ENCODE measurements at places on chromosomes 12 and 14. TPM values are rescaled to one million over a fixed set of nuclear protein-coding genes. Genes with fewer than 3 reads are reported as not detected.

- peaks cover 26% of the 10 kb centered on the region for H3K36me3 ChIP-seq
- peaks cover 39% of the 10 kb centered on the region for H3K4me1 ChIP-seq
- DNase-seq = no peak
- no peak overlapping the region for H3K4me3 ChIP-seq
Measured at GRCh38 chr12:70251661-70252060, 8.4 kb downstream of the CNOT2 start.

DNA sequence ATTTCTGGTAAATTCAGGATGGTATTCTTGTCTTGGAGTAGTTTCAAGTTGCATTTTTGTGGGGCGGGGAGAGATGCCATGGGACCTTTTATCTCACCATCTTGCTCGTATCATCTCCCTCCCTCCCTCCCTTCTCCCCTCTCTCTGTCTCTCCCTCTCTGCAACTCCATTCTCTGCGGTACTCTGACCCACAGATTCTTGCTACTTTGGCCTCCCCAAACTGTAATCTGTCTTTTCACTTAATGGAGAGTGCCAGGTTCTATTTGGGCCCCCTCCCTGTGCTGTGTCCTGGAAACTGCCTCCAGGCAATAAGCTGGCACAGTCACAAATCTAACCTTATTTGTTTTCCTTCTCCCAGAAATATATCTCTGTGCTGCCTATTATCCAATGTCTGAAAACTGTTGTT lies 175.2 kb downstream of the PAWR start:
- H3K4me3 ChIP-seq = no peak overlapping the region
- peaks cover 4% of the 10 kb centered on the region for H3K36me3 ChIP-seq
- no peak for DNase-seq
- no peak overlapping the region for H3K27ac ChIP-seq

The CCDC175 gene
- total RNA-seq = 0.39 TPM

GRCh38 chr14:101080922-101081593 lies 177.5 kb upstream of the RTL1 start:
- H3K36me3 ChIP-seq = no peaks in the 10 kb centered on the region
- peaks cover 5% of the 10 kb centered on the region for H3K4me1 ChIP-seq
- DNase-seq = no peak
- peaks cover 47% of the 10 kb centered on the region for H3K27me3 ChIP-seq
- H3K27ac ChIP-seq = no peak overlapping the region

DNA sequence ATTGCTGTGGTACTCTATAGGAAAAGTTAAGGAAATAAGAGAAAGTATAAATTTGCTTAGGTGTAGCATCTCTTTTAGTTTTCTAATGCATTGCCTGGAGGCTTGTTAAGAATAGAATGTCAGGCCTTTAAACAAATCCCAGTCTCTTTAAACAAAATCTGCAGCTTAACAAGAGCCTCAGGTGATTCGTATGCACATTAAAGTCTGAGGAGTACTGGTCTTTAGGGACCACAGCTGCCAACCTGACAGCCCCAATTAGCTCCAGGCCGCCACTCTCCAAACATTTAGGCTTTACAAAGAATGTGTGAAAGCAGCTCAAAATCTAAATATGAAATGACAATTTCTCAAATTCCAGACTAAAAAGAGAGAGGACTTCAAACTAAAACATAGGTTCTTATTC lies 35.7 kb downstream of the PAWR start:
- peak overlapping the region; percentile 34 for H3K27ac ChIP-seq
- no peak overlapping the region for H3K4me3 ChIP-seq
- H3K27me3 ChIP-seq = no peaks in the 10 kb centered on the region

DNA sequence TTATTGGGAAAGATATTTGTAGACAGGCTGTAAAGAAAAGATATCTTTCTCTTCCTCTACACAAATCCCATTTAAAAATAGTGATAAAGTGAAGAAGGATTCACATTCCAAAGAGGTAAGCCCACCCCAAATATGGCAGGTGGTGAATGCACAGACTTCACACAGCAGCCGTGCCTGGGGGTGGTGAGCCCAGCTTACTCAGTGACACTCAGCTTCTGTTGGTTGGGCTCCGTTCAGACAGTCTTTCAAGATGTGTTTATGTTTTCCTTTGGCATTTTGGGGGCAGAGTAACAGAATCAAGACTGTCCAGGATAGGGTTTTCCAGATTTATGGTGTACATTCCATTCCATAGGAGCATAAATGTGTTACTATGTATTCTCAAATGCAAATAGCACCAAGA lies 4.1 kb upstream of the COL2A1 start:
- peaks cover 45% of the 10 kb centered on the region for H3K27me3 ChIP-seq
- no peak for DNase-seq
- H3K4me1 ChIP-seq = peaks cover 11% of the 10 kb centered on the region
- no peak overlapping the region for H3K27ac ChIP-seq
- H3K36me3 ChIP-seq = no peaks in the 10 kb centered on the region
- no peak overlapping the region for H3K4me3 ChIP-seq

DNA sequence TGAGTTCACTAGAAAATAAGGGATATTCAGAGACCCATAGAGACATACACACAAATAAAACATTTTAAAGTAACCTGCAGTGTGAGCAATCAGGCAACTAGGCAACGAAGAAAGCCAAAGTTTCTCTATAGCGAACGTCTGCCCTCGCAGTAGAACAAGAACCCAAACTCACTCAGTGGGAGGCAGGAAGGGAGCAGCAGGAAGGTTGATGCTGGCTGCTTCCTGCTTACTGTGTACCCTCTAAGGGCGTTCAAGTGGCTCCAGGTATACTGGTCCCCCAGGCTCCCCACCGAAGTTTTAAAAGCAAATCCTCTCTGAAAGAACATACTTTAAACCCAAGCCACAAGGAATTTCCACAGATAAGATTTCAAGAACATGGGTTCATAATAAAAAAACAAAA lies 249.3 kb downstream of the FOXN3 start:
- peaks cover 17% of the 10 kb centered on the region for H3K36me3 ChIP-seq
- H3K4me1 ChIP-seq = no peaks in the 10 kb centered on the region
- DNase-seq = no peak
- H3K27me3 ChIP-seq = no peaks in the 10 kb centered on the region
- H3K4me3 ChIP-seq = no peak overlapping the region

- H3K27me3 ChIP-seq = no peaks in the 10 kb centered on the region
- H3K36me3 ChIP-seq = no peaks in the 10 kb centered on the region
- H3K4me3 ChIP-seq = no peak overlapping the region
- H3K27ac ChIP-seq = peak overlapping the region; percentile 76
Measured at GRCh38 chr14:100823413-100824080, 2.4 kb upstream of the MEG3 start.

DNA sequence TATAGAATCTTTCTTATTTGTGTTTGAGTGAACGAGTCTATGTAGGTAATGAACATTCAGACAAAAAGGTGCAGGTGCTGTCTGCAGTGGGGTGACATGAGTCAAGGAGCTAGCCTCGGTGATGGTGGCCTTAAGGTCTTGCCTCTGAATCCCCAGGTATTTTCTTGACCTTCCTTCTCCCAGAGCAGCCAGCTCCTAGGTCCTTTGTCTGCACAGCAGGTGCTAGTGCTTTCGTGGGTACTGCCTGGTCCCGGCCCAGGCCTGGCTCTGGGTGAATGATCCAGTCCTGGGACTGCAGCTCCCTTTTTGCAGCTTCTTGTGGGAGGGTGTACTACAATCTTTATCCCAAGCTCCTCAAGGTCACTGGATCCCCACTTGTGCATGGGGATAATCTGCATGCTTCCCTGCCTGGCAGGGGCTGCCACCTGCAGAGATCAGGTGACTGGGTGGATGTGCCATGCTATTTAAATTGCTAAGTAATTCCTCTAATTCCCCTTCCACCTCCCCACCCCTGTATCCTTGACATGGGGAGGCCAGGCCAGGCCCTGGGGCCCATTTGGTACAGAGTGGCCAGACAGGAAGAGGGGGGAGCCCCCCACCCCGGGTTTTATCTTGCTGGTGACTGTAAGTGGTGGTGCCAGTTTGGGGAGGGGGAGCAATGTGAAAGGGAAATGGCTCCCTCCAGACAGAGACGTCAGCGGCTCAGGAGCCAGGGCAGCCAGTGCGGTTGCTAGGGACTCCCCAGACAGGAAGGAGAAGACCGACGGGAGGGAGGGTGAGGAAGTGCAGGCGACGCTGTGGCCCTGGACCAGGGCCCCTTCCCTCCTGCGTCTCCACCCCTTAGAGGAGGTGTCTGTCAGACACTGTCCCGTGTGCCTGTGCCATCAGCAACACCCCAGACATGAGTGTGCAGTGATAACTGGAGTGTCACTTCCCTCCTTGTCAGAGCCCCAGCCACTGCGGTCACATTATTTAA lies 6.7 kb downstream of the VASH1 start:
- H3K27ac ChIP-seq = no peak overlapping the region
- H3K36me3 ChIP-seq = peaks cover 3% of the 10 kb centered on the region
- no peak overlapping the region for H3K4me3 ChIP-seq
- peaks cover 19% of the 10 kb centered on the region for H3K27me3 ChIP-seq
- H3K4me1 ChIP-seq = peaks cover 31% of the 10 kb centered on the region

- H3K27ac ChIP-seq = no peak overlapping the region
- no peak for DNase-seq
- H3K36me3 ChIP-seq = peaks cover 62% of the 10 kb centered on the region
- H3K4me3 ChIP-seq = no peak overlapping the region
- H3K4me1 ChIP-seq = no peaks in the 10 kb centered on the region
Measured at GRCh38 chr12:7210642-7211151, 21.2 kb downstream of the PEX5 start.

GRCh38 chr14:100557658-100558057 lies 29.6 kb downstream of the BEGAIN start:
- DNase-seq = no peak
- no peak overlapping the region for H3K27ac ChIP-seq
- no peak overlapping the region for H3K4me3 ChIP-seq
- H3K36me3 ChIP-seq = no peaks in the 10 kb centered on the region

The BTG1 gene
- 116 TPM for total RNA-seq

DNA sequence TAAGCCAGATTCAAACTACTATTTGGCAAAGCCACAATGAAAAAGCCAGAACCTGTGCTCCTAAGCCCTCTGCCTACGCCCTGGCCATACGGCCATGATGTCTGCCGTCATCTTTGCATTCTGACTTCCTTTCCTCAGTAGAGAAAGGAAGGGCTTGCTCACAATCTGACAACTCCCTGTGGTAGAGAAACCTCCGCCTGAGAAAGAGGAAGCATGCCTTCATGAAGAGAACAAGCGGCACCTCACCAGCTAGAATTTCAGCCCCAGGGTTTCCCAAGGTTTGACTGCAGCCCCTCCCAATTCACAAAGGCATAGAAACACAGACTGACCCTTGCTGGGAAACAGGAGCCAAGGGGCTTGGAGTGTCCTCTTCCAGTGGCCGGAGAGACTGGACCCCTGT lies 25.7 kb downstream of the TEP1 start:
- H3K4me1 ChIP-seq = no peaks in the 10 kb centered on the region
- no peak overlapping the region for H3K27ac ChIP-seq
- peaks cover 14% of the 10 kb centered on the region for H3K36me3 ChIP-seq

- H3K4me3 ChIP-seq = no peak overlapping the region
- no peaks in the 10 kb centered on the region for H3K4me1 ChIP-seq
- H3K27ac ChIP-seq = no peak overlapping the region
Measured at GRCh38 chr12:120455302-120455701, 9.1 kb downstream of the GATC start.

DNA sequence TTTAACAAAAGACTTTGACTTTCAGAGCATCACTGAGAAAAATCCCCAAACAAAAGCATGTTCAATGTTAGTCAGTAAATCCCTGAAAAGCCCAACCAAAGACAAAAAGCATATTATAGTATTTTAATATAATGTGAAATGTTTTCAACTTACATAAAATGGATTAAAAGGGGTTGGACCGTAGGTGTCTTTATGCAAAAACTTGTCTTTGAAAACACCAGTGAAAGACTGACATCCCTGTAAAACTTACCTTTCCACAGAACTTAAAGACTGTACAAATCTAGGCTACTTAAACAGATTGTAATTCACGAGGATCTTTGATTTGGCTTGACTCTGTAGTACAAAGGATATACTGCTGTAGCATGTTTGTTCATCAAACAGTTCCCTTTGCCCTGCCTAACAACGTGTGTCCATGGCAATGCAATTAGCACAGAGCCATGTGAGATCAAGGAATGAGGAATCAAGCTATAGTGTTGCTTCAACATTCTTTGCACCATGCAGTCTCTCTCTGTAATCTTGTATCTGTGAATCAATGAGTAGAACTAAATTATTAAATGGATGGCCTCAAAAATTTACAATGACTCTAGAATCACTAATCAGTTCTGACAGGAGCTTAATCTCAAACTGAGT lies 138.5 kb upstream of the SYT1 start:
- DNase-seq = no peak
- no peaks in the 10 kb centered on the region for H3K36me3 ChIP-seq
- peaks cover 16% of the 10 kb centered on the region for H3K4me1 ChIP-seq
- H3K27me3 ChIP-seq = no peaks in the 10 kb centered on the region
- no peak overlapping the region for H3K4me3 ChIP-seq
- no peak overlapping the region for H3K27ac ChIP-seq

DNA sequence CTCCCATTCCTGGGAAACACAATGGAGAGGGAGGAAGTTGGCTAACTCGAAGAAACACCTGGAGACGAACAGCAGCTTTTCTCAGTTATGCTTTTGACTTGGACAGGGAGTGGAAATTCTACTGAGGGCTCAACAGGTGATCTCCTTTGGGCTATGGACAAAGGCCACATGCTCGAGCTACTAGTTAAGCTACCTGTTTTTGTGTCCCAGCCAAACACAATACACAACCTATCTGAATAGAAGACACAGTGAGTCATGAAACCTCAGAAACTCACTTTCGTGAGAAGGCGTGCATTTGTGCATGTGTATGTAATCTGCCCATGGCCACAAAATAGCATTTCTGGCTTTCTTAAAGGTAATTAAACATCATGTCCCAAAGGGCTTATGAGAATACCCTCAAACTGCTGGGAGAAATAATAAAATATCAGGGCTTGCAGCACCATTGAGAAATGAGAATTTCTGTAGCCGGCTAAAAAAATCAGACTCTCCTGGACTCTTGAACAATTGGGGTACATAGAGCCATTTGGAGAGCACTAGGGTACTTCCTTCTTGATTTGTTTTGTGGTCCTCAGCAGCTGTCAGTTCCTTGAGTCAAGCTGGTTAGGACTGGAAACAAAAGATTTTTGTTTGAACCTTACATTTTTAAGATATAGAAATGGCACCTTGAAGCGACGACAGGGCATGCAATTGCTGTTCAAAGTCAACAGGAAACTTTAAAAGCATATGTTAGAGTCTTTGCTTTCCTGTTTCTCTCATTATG lies 85.5 kb upstream of the PTHLH start:
- H3K4me1 ChIP-seq = no peaks in the 10 kb centered on the region
- H3K4me3 ChIP-seq = no peak overlapping the region
- DNase-seq = no peak
- peaks cover 8% of the 10 kb centered on the region for H3K27me3 ChIP-seq

The OTOGL gene
- total RNA-seq = 0.27 TPM

The KRT4 gene
- total RNA-seq = 3,134 TPM

GRCh38 chr12:82817368-82817767 lies 130.7 kb downstream of the TMTC2 start:
- DNase-seq = no peak
- H3K27ac ChIP-seq = no peak overlapping the region
- H3K4me1 ChIP-seq = no peaks in the 10 kb centered on the region
- H3K27me3 ChIP-seq = no peaks in the 10 kb centered on the region
- peaks cover 26% of the 10 kb centered on the region for H3K36me3 ChIP-seq
- H3K4me3 ChIP-seq = no peak overlapping the region

Measured in type B pancreatic cell (in vitro differentiated cells).